ENCODE measurements at places on chromosomes 6 and 20. TPM values are rescaled to one million over a fixed set of nuclear protein-coding genes. Genes with fewer than 3 reads are reported as not detected.

Gene CENPW
- total RNA-seq: 2.4 TPM

Gene SAPCD1
- 8.0 TPM for total RNA-seq

Gene PHACTR3
- 3.4 TPM for total RNA-seq

Gene NR2E1
- not detected for total RNA-seq

Gene GTSF1L
- not detected for total RNA-seq

Gene SULF2
- total RNA-seq: 127 TPM

Gene SLC44A4
- total RNA-seq: not detected

Gene GSTA2
- total RNA-seq: not detected

Gene PERP
- total RNA-seq: 19.0 TPM

Gene WDR46
- total RNA-seq: 63.3 TPM

Gene AVP
- total RNA-seq: not detected

Gene SLC26A8
- not detected for total RNA-seq

Gene OPRM1
- not detected for total RNA-seq

Gene RNF39
- under 0.01 TPM for total RNA-seq

Gene CST4
- total RNA-seq: not detected

Gene LRP11
- total RNA-seq: 12.0 TPM

Gene DLL1
- 9.5 TPM for total RNA-seq

Gene BCAS1
- total RNA-seq: not detected

Gene LY6G5C
- 1.4 TPM for total RNA-seq

Gene CDSN
- total RNA-seq: not detected

Gene ULBP2
- total RNA-seq: 2.1 TPM

Gene LIME1
- 0.86 TPM for total RNA-seq

Gene F13A1
- not detected for total RNA-seq

Gene EEF1A2
- 7.9 TPM for total RNA-seq

Gene CNKSR3
- total RNA-seq: 13.8 TPM

Gene PSORS1C2
- not detected for total RNA-seq
